ENCODE measurements at places on chromosomes 11 and 22.

DNA sequence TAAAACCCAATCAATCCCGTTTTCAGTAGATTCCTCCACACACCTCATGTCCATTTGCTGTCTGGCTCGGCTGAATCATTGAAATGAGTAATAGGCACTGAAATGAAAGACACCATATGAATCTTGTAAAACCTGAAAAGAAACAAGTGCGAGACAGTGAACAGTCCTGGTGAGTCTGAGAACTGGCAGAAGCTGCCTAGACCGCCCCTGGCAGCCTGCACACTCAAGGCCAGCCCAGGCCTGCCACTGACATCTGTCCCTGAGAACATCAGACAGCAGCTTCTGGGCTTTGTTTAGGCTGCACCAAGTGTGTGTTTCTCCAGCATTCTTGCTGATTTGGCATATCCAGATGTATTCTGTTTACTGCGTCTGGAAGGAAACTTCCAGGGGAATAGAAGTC, 44.8 kb downstream of the ENDOD1 start:
- DNase-seq = no peak

GRCh38 chr11:64580412-64580811, 10.6 kb upstream of the SLC22A12 start:
- DNase-seq = no peak

- no peak for DNase-seq
Observed at GRCh38 chr11:5994791-5995190, 8.0 kb upstream of the OR52L1 start.

- no peak for DNase-seq
Observed at GRCh38 chr11:73325036-73325981, 17.2 kb downstream of the ARHGEF17 start.

DNA sequence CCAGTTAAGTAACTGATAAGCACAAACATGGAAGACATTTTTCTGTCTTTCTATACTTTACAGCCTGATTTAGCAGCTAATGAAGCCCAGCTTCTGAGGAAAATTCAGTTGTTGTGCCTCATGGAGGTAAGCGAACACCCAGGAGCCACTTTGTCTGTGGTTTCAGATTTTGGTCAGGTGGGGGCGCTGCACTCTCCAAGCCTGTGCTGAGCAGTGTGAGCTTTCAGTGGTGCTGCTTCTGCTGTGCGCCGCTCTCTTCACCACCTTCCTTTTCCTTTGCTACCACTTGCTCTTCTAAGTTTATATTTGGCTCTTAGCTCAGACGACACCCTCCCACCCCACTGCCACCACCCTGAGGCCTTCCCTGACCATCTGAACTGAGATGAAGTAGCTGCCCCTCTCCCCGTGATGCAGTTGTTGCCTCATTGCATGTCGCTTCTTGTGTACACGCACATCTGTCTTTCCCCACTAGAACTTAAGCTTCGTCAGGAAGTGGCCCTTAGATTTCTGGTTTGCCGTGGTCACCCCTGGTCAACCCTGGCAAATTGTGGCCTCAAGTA, 14.0 kb downstream of the PSMD13 start:
- no peak for DNase-seq

DNA sequence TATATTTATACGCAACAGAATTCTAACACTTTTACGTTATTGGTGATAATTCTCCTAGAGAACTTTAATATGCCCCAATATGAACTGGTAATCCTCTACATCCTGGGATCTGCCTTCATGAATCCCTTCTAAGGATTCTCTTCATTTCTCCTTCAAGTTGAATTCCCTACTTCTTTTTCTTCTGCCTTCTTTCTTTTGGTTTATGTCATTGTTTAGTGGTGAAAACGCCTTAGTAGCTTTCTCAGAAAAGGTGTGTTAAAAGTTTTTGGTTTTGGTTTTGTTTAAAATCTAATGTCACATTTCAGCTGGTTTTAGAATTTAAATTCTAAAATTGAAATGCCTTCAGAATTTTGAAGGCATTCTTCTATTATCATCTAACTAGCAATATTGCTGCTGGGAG, 17.7 kb upstream of the RTL6 start:
- no peak for DNase-seq

GRCh38 chr22:48665311-48665995, 1162.2 kb downstream of the BRD1 start:
- DNase-seq = no peak

All from HS-27A (cell line).